ENCODE measurements at places on chromosomes 16 and 17.

DNA sequence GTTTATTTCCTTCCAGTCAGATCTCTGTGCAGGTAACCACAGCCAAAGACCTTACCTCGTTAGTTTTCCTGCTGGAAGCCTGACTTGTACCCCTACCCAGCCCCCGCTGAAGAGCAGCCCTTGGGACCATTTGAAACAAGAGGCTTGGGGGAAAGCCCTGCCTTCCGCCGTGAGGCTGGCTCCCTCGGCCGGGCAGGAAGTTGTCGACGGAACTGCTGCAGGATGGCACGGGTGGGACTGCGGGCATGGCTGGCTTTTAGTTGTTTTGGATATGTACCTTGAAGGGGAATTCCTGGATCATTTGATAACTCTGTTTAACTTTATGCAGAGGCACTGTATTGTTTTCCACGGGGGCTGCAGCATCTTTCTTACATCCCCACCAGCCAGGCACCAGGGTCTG is 49.0 kb upstream of the ENDOV start:
- no peak overlapping the region for H3K27ac ChIP-seq
- H3K36me3 ChIP-seq, result peaks cover 69% of the 10 kb centered on the region
- H3K4me1 ChIP-seq, result no peaks in the 10 kb centered on the region
- H3K4me3 ChIP-seq, result no peak overlapping the region

GRCh38 chr16:17564856-17565255 is 94.1 kb upstream of the XYLT1 start:
- no peak overlapping the region for H3K4me3 ChIP-seq
- H3K36me3 ChIP-seq, result no peaks in the 10 kb centered on the region
- no peaks in the 10 kb centered on the region for H3K4me1 ChIP-seq
- DNase-seq, result no peak

DNA sequence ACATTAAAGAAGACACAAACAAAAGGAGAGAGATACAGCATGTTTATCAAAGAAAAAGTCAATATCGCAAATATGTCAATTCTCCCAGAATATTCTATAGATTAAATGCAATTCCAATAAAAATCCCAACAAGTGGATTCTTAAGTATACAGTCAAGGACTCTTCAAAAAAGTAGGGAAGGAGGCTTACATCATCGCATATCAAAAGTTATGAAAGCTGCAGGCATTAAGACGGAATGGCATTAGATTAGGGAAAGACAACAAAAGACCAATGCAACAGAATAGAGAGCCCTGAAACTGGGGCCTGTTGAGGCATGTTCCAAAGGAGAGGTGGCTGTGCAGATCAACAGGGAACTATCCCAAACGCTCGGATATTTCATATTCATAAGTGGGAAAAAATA is 76.0 kb downstream of the MARCHF10 start:
- H3K27ac ChIP-seq, result no peak overlapping the region
- H3K27me3 ChIP-seq, result peaks cover 36% of the 10 kb centered on the region
- peaks cover 7% of the 10 kb centered on the region for H3K4me1 ChIP-seq
- no peak for DNase-seq
- H3K4me3 ChIP-seq, result no peak overlapping the region

DNA sequence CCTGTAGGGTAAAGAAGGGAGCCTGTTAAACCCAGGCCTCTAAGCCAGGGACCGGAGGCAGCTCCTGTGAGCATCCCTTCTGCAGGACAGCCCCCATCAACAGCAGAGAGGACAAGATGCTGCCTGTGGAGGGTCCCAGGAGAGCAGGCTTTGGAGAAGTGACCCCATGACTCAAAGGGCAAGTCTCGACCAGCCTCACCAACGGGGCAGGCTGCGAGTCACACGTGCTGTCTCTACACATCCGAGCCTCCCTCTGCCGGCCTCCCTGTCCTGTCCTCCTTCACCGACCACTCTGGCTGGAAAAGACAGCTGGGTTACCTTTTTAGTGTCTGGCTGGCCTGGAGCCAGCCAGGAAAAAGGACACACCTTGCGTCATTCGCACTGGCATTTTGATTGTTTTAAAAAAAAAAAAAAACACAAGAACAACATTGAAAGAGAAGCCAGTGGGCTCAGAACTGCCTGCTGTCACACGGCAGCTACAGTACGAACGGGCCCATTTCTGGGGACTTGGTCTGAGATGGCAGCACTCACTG is 74.5 kb upstream of the RCVRN start:
- H3K27me3 ChIP-seq, result no peaks in the 10 kb centered on the region
- no peak for DNase-seq
- H3K36me3 ChIP-seq, result no peaks in the 10 kb centered on the region
- no peak overlapping the region for H3K27ac ChIP-seq
